Activated CD8-positive, alpha-beta memory T cell treated with anti-CD3 and anti-CD28 coated beads for 1 hour (primary cell): ENCODE measurements at places on chromosomes 4 and X.

DNA sequence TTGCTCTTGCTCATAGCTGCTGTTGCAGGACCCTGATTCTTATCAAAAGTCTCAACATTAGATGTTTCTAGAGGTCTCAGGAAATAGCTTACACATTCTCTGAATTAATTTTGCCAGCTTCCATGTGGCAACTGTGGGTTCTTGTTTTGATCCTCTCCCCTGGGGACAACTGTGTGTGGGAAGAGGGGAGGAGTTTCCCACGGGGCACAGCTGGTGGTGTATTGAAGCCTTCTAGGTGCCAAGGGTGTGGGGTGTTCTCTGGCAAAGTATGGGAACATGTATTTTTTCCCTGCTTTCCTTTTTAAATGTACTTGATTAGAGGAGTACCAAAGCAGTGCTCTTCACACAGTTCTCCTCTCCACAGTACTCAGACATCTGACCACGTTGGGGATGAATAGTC lies 212.7 kb downstream of the RPA4 start:
- no peak for DNase-seq

GRCh38 chrX:104195013-104195412 lies 28.8 kb downstream of the FAM199X start:
- no peak for DNase-seq

- DNase-seq, result no peak
These were observed 61.1 kb downstream of the PACRGL start for GRCh38 chr4:20761382-20761781.

DNA sequence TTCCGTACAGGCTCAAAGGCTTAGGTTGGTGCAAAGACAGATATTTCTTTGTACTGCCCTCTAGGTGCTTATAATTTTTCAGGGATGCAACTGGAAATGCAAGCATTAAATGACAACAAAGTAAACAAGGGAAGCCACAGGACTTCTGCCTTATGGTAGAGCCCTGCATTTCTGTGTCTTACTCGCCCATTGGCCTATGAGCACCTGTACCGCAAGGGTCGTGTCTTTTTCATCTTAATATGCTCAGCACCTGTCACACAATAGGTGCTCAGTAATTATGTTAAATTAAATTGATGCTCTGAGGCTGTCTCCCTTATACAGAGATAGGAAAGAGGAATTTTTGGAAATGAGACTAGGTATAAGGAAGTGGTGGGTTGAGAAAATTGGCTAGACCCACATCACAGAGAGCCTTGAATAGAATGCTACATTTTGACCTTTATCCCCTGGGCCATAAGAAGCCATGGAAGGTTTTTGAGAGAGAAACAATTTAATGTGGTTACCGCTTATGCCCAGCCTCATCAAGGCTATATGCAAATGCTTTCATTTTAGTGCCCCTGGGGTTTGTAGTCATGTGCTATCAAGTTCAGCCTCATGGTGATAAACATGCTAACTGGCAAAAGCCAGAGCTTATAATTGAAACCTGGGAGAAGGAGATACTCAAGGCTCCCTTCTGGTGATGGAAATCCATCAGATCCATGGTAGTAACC lies 16.3 kb downstream of the VSIG4 start:
- no peak for DNase-seq
